ENCODE measurements at places on chromosomes 2 and 18.

DNA sequence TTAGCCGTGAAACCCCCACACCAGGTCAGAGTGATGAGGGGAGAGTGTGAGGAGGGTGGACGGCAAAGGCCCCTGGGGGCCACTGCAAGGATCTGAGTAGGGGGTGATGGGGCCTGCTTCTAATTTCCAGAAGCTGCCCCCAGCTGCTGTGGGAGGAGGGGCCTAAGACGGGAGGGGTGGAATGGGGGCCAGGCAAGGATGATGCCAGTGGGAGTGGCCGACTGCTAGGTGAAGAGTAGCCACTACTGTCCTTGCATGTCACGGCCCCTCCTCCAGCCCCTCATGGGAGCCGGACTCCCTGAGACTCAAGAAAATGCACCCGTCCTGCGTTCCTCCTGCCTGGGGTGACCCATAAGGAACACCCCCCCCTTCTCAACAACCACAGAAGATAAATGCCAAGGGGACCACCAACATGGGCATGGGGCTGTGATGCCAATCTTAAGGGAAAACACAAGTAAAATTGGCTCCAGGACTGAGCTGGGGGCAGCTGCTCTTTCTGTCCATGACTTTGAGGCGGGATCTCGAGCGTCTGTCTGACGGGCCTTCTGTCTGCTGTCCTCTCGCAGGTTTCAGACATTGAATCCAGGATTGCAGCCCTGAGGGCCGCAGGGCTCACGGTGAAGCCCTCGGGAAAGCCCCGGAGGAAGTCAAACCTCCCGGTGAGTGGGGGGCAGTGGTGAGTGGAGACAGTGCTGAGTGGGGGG is 24.2 kb upstream of the PRLH start:
- no peak for DNase-seq

GRCh38 chr2:126748929-126749518 is 93.1 kb downstream of the GYPC start:
- no peak for DNase-seq

- no peak for DNase-seq
Observed at GRCh38 chr2:154670083-154670482, 28.4 kb upstream of the KCNJ3 start.

DNA sequence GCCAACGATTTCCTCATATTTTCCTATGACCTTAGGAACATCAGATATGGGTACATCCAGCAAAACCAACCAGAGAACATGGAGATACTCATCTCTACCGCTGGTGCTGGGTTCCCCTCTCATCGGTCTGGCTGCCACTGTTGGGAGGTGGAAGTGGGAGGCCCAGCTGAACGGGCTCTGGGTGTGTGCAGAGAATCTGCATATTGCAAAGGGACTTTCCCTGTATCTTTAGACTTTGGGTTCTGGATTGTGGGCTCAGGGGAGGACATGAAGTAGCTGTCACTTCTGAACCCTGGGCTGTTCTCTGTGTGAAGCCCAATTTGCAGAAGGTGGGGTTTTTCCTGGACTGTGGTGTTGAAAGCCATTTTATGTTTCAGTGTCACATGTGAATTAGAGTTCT is 30.0 kb downstream of the RAPGEF4 start:
- no peak for DNase-seq

GRCh38 chr18:39622431-39622830 is 2056.8 kb upstream of the CELF4 start:
- DNase-seq = no peak

DNA sequence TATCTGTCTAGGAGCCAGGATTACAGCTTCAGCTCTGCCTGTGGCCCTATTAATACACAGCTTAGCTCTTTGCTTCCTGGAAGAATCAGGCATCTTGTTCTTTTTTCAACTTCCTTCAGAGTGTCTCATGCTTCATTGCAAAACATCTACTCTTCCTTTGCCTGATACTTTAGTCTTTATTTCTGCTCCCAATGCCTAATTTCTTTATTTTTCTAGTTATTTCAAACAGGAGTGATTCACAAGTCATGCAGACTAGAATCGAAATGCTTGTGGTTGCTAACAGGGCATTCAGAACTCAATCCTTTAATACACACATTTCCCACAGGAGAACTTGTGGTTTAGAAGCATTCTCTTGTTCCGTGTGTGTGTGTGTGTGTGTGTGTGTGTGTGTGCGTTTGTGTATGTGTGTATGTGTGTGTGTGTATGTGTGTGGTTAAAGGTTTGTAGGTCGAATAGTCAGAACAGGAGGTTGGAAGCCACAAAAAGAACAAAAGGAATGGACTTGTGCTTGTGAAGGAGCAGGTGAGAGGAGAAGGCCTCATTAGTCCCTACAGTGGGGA is 28.3 kb upstream of the INSIG2 start:
- no peak for DNase-seq

GRCh38 chr2:101912545-101912944 is 79.2 kb upstream of the IL1R2 start:
- DNase-seq = no peak

- no peak for DNase-seq
Observed at GRCh38 chr2:144619760-144620159, 99.8 kb upstream of the ZEB2 start.

DNA sequence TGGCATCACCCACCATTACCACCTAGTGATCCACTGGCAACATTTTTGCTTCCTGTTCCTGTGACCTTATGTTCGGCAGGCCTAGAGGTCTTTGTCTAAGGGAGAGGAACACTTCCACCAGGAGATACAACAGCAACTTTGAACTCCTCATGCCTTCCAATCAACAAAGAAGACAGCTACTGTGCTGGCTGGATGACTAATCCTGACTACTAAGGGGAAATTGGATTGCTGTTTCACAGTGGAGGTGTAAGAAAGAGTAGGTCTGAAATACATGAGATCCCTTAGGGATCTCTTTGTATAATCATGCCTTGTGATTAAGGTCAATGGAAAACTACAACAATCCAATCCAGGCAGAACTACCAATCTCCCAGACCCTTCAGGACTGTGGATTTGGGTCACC is 45.2 kb downstream of the EIF2AK3 start:
- DNase-seq = no peak

DNA sequence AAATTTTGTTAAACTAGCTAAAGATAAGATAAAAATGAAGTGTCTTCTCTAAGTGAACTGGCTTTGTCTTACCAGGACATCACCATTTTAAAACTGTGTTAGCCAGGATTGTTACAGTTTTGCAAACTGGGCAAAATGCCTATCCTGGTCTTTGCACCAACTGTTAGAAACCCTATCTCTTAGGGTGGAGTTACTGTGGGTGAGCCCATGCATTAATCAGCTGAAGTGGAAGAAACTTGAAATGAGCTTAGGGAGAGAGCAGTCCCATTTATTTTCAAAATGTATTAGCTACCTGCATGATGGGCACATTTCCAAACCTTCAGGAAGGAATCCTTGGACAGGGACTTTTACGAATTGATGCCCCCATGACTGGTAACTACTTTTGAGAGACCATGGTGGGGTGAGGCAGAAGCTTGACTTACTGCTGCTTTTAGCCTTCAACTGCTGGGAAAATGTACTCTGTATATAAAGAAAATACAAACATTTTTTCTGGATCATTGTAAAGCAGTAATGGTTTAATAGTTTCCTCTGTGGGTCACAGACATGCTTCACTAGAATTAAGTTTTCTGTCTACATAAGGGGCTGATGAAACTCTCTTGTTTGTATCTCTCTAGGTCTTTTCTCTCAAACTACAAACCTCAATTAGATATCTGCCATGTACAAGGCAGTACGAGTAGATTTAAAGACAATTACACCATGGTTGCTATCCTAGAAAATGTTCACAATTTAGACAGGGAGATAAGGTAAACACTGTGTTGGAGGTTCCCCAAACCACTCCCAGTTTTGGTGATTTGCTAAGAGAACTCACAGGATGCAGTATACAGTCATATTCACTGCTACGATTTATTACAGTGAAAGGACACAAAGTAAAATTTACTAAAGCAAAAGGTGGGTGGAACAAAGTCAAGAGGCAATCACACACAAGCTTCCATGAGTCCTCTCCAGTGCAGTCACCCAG is 321.4 kb upstream of the MMADHC start:
- peak; percentile 58 for DNase-seq

- no peak for DNase-seq
Observed at GRCh38 chr18:22971038-22971437, 37.9 kb downstream of the RBBP8 start.

DNA sequence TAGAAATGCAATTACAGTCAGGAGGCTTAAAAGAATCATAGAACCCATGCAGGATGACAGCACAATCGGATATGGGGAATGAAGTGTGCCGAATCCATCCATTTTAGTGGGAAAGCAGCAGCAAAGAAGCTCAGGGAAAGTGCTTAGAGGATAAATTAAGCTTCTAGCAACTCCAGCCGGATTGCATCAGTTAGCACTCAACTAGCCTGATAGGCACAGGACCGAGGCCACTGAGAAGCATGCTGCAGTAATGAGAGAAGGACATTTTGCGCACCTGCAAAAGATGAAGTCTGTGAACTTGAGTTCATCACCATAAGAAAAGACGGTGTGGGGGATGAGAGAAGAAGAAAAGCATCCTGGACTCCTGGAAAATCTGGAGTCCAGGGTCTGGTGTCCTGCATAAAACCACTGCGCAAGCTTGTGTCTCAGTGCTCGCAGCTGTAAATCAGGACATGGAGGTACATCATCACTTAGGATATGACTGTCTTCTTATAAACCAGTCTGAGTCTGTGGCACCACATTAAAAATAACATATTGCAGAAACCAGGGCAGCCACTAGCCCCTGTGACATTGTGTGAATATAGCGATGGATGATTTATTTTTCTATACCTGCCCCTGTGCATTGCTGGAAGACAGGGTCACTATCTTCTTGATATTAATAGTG is 665.5 kb upstream of the SOX11 start:
- no peak for DNase-seq

- peak; percentile 69 for DNase-seq
Observed at GRCh38 chr2:191166111-191166755, 15.4 kb upstream of the STAT4 start.

DNA sequence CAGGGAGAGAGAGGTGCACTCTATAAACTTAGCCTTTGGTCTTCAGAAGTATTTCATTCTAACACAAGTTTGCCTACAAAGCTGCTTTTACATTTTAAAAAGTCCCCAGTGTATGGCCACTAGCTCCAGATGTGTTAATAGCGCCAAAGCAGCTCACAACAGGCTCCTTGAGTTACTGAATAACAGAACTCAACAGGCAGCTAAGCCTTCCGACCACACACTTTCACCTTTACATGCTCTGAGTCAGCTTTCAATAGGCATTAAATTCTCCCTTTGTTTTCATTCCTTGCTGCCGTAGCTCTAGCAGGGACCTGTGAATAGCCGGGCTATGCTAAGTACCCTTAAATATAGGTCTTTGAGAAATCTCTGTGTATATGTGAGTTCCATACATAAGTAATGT is 262.8 kb upstream of the PARD3B start:
- DNase-seq = no peak

DNA sequence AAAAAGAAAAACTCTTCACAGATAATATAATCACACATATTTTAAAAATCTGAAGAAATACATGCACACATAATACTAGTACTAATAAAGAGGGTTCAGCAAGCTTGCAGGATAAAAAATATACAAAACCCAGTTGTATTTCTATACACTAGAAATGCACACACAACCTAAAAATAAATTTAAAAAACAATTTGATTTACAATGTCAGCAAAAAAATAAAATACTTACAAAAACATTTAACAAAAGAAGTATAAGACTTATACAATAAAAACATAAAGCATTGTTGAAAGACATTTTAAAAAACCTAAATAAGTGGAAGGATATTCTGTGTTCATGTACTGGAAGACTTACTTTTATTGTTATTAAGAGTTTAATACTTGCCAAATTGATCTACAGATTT is 81.7 kb upstream of the ALK start:
- DNase-seq = no peak

GRCh38 chr2:99905636-99906035 is 236.8 kb downstream of the AFF3 start:
- DNase-seq = no peak

DNA sequence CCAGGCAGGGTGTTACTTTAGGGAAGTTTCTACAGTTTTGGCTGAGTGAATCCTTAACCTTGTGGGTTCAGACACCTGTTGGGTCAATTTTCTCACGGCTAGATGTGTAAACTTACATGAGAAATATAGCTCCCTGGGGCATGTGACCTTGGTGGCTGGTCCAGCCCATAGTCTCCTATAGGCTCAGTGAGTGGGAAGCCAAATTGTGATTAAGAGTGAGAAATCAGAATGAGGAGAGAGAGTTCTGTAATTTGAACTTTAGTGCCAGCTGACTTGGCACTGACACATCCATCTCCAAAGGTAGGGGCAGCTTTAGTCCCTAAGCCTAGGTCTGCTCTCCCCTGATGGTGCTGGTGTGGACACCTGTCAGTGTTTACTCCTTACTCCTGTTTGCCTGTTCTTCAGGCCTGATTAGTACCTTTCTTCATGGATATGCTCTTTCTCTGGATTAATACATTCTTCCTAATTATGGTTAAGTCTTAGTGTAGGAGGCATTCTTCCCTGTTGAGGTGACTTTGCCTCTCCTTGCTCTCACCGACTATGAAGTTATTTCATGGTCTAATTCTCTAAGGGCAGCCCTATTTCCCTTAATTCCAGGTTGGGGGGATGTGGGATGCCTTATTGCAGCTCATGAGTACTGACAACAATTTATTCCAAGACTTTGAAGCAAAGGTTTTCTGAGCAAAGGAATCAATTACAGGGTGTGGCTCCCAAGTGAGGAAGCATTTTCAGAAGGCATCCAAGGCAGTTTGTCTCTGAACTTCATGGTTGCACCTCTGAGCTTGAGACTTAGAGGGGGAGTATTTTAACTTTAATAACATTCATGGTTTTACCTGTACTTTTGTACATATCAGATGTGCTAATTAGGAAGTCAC is 177.3 kb downstream of the DYSF start:
- no peak for DNase-seq
